ENCODE measurements at places on chromosomes 2 and 18.

- DNase-seq = no peak
Measured at GRCh38 chr18:54335638-54336173, 22.0 kb downstream of the STARD6 start.

GRCh38 chr2:169984145-169984544 is 156.9 kb downstream of the UBR3 start:
- DNase-seq = no peak

GRCh38 chr2:197433780-197434438 is 919 bp downstream of the SF3B1 start:
- no peak for DNase-seq

GRCh38 chr2:97654791-97655190 is 8.9 kb downstream of the COX5B start:
- DNase-seq = no peak

- no peak for DNase-seq
Measured at GRCh38 chr18:6652098-6652497, 77.4 kb upstream of the ARHGAP28 start.

DNA sequence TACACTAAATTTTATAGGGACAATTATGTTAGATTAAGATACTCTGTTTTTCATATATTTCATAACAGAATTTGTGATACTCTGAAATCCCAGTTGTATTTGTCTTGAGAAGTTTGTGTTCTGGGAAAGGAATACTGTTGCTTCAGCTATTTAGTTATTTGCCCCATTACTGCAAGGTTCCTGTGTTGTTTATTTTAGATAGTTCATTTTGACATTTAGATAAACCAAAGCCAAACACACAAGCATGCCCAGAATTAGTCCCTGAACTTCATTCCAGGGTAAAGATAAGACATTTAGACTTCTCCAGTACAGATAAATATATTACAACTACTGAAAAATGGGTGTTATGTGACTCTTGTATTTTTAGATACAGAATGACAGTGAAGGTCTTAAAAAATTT is 74.7 kb downstream of the BMPR2 start:
- DNase-seq = no peak

- peak; percentile 64 for DNase-seq
Measured at GRCh38 chr2:84781942-84782716, 98.8 kb downstream of the TRABD2A start.

DNA sequence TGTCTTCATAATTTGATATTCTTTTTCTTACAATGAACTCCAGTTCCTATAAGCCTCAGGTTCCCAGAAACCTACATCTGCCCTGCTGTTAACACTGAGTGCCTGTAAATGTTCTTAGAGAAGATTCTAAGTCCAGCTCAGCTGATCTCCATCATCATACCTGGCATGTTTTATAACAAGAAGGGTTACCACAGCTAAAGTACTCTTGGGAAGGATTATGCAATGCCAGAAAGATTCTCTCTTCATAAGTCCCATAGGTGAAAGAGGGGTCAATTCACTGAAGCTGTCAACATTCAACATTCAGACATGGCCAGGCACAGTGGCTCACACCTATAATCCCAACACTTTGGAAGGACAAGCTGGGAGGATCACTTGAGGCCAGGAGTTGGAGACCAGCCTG is 31.3 kb upstream of the PTPN4 start:
- DNase-seq = no peak

DNA sequence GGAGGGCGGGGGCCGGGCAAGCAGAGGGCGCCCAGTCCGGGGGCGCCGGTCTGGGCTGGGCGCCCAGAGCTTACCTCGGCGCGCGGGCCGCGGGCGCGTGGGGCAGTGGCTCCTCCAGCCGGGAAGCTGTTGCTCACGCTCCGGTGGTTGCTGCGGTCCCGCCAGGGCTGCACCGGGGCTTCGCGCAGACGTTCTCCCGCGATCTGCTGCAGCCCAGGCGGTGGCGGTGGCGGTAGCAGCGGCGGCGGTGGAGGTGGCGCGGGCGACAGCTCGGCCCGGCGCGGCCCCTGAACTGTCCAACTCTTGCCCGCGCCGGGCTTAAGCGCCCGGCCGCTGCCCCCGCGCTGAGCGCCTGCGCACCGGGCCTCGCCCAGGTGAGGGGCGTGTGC is 391 bp downstream of the ZNF385B start:
- no peak for DNase-seq

DNA sequence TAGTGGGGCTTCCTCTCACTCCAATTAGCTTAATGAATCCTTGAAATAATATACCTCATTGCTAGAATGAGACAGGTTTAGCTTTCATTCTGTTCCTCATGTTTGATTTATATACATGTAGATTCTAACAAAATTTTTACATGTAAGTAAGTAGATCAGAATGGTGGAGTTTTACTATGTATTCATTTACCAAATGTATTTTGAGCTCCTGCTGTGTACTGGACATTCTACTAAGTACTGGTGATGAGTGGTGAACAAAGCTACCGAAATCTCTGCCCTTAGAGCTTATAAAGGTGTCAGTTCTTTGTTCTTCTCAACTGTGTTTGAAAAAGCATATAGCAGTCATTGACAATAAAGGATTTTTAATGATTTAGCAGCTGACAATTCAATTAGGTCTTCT is 19.7 kb downstream of the MTA3 start:
- no peak for DNase-seq

- no peak for DNase-seq
Measured at GRCh38 chr2:100780203-100781008, 39.5 kb upstream of the NPAS2 start.

GRCh38 chr2:207750345-207750744 is 19.4 kb downstream of the FZD5 start:
- DNase-seq = no peak

- no peak for DNase-seq
Measured at GRCh38 chr18:51007790-51008139, 22.2 kb upstream of the SMAD4 start.

- no peak for DNase-seq
Measured at GRCh38 chr2:38876407-38876806, 631 bp downstream of the MORN2 start.

- DNase-seq = no peak
Measured at GRCh38 chr2:170467568-170468422, 247.3 kb upstream of the SP5 start.

DNA sequence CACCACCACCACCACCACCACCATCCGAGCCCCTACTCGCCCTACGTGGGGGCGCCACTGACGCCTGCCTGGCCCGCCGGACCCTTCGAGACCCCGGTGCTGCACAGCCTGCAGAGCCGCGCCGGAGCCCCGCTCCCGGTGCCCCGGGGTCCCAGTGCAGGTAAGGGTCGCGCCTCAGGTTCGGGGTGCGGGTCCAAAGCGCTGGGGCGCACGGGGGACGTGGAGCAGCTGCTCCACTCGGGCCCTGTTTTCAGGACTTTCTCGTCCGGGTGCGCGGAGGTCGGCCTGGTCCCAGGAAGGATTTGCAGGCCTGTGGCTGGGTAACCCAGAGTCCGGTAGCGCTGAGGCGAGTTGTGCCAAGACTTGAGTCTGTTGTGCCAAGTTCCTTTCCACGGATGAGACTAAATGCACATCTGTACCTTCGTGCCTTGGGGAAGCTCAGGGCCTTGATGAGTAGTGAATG is 2.8 kb downstream of the GATA6 start:
- DNase-seq = no peak

GRCh38 chr18:22166069-22166950 is 3.1 kb upstream of the GATA6 start:
- no peak for DNase-seq

DNA sequence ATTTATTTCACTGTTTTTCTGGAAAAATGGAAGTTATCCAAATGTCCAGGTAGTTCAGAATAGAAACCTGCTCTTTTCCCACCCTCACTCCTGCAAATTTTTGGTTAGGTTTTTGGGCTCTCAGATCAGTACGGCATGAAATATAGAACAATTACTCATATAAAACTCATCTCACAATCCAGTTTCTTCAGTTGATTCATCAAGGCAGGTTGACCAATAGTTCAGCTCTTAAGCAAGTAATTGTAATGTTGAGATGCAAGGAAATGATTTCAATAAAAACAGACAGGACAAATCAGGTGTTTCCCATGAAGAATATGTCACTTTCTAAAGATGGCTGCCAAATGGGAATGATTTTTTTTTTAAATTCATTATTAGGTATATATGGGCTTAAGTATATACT is 2.0 kb downstream of the RAB27B start:
- no peak for DNase-seq

GRCh38 chr2:84451579-84451978 is 7.5 kb downstream of the SUCLG1 start:
- DNase-seq = no peak

GRCh38 chr18:36628435-36629137 is 200.2 kb downstream of the TPGS2 start:
- no peak for DNase-seq

DNA sequence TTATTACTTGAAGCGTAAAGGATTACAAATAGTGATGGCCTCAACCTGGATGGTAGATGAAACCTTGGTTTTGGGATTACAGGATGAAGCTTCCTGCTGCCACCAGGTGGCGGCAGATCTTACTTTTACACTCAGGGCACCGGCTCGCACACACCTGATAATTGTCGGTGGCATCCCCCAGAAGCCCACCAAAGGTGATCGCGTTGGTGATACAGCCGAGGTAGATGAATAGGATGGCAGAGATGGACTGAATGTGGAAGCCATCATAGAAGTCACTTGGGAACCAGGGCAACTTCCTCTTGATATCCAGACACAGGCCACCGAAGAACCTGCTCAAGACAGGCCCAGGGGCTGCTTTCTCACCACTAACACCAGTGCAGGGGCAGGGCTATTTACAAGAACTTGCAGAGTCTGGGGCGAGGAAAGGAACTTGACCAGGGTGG is 51.8 kb downstream of the MTHFD2 start:
- peak; percentile 51 for DNase-seq

DNA sequence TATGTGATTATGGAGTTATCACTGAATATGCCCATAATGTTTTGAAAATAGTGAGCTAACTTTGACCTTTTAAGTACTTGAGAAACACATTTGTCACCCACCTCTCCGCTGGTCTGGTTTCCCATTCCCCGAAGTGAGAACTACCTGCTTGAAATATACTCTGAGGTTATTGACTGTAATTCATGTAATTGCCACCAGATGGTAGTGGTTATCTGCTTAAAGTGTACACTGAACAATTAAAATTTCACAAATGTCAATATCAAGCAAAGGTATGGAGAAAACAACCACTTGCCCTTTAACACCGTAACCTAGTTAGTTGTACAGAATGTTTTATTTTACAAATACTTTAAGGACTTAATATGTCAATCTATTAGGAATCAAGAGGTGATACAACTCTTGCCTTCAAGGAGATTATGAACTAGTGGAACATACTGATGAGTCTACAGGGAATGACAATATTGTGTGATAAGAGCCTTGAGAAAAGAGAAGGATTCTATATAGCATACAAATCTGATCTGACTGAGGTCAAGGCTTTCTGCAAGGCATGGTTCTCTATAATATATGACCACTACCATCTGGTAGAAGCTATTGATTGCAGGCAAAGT is 316.8 kb upstream of the KCNH7 start:
- no peak for DNase-seq

GRCh38 chr2:217941339-217941738 is 61.5 kb downstream of the TNS1 start:
- no peak for DNase-seq

DNA sequence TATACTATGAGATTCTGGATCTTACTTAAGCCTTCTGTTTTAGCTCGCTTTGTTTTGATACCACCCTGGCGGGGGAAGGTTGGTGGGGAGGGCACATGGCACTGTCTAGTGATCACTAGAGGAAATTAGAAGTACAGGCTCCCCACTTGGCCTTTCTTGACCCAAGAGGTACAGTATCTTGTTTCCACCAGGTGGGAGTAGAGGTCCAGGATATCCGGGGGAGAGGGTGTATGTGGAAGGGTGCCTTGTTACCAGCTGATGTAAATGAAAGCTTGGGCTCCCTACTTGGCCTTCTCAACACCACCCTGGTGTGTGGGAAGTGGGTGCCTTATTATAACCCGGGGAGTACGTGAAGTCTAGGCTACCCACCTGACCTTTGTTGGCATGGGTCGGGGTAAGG is 7.5 kb downstream of the GALNT1 start:
- DNase-seq = peak; percentile 20

DNA sequence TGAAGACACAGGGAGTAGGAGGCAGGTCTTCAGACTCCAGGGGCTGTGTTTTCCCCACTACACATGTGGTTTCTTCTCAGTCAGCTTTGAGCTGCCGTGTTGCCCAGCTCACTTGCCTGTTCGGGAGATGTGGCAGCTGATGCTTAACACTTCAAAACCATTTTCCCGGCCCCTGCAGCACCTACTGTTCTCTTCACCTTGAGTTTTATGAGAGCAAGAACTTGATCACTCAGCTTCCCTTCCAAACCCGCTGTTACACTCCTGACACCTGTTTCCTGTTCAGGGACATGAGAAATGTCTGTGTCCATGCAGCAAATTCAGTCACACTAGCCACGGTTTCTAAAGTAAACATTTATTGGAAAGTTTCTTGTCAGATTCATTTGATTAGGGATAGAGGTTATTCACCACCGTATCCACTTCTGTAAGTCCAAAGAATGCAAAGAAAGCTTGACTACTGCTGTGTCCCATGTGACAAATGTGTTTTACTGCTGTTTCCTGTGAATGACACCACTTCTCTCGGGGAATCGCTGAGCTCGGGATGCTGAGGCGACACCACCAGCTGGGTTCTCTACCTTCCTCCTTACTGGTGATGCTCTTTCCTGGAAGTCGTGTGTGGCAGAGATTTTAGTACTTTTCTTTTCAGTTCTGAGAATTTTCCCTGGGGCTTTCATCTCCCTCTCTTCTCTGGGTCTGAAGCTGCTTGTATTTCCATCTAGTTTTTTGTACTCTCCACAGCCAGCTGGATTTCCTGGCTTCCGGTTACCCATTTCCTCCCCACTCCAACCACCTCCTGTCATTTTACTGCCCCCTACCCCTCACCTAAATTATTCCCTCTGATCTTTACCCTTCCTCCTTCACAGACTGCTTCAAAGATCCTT is 91.7 kb downstream of the KLF7 start:
- no peak for DNase-seq

GRCh38 chr2:63056107-63057050 is 5.7 kb downstream of the OTX1 start:
- DNase-seq = no peak

- DNase-seq = no peak
Measured at GRCh38 chr2:199446996-199447576, 10.7 kb downstream of the SATB2 start.

DNA sequence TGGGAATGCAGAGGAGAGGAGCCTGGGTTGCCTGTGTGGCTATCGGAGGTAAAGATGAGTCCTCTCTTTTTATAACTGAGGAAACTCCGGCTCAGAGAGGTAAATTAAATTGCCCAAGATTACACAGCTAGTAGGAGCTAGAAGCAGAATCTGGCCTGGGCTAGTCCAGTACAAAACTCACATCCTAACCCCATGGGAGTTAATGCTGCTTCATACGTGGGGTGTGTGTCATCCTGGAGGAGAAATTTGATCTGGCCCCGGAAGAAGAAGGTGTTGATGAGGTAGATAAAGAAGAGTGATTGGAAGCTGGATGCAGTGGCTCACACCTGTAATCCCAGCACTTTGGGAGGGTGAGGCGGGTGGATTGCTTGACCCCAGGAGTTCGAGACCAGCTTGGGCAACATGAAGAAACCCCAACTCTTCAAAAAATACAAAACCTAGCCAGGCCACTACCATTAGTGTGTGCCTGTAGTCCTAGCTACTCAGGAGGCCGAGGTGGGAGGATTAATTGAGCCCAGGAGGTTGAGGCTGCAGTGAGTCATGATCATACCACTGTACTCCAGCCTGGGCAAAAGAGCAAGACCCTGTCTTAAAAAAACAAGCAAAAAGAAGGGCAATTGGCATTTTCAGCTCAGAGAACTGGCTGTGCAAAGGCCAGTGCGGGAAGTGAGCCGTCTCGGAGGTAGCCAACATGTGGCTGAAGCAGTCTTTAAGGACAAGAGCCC is 33.7 kb downstream of the CTIF start:
- DNase-seq = no peak

Measured in activated gamma-delta T cell treated with Interleukin-2 at 50 U/mL for 16 hours (primary cell).